Stimulated activated CD4-positive, alpha-beta T cell treated with anti-CD3 and anti-CD28 coated beads, Interleukin-1b, Interleukin-23, amount 100 ng/mL, for 1 hour (primary cell): ENCODE measurements at places on chromosomes 7 and 10.

DNA sequence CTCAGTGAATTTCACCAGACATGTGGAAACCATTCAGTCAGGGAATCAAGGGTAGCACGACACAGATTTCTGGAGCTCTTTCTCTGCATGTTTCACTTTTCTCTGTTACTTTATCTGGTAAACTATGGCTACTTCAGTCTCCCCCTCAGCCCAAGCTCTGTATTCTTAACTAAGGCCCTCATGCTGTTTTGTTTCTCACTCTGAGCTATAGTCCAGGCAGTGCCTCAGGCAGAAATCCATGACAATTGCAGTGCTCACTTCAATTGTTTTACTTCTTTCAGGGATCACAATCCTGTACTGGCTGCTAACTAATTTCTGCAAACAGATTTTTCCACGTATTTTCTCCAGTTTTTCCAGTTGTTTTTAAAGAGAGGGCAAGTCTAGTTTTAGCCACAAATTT is 1599.9 kb upstream of the LRRTM3 start:
- no peak for DNase-seq

- DNase-seq = no peak
Observed at GRCh38 chr10:29649561-29650551, 15.1 kb upstream of the SVIL start.

DNA sequence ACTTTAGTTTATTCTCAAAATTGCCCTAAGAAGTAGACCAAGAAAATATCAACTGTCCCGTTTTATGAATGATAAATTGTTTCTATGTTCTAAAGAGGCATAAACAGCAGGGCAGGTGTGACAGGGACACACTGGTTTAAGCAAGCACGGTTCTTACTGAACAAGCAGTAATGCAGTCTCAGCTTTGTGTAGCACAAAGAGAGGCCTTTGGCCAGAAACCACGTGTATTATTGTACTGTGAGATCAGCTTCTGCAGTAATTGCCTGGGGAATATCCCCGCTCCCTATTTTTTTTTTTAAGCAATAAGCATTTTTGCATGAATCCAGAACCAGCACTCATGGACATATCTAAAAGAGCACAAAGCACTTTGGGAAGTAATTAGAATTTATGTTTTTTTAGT is 255.4 kb downstream of the WDR11 start:
- DNase-seq = no peak

- no peak for DNase-seq
Observed at GRCh38 chr7:117412946-117413559, 14.2 kb downstream of the ASZ1 start.

- DNase-seq = no peak
Observed at GRCh38 chr10:100020142-100020885, 10.6 kb upstream of the DNMBP start.

DNA sequence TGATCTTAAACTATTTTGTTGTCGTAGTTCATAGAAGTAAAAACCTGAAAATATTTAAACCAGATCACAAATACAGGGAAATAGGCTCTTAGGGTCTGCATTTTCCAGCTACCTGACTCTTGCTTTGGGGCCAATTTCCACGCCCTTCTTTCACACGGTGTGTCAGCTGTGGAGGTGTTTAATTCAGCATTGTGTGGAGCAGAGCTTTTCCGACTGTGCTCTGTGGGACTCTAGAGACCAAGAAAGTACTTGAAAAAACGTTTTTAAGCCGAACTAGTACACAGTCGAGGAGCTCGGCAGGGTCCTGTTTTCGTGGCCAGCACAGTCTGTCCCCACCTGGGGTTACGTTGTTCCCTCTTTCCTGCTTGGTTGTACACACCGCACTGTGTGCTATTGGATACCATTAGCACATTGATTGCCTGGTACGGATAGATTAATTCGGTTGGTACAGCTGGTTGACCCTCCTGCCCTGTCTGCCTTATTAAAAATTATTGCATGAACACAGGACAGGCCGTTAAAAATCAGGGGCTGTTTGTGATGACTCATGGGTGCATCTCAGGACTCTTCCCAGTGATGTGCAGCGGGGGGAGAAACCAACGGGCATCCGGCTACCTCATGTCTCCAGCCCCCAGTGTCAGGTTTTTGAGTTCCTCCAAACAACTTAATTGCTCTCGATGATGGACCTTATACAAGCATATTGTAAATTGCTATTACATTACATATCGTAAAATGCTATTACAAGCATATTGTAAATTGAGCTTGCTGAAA is 80.7 kb upstream of the BTBD16 start:
- no peak for DNase-seq

GRCh38 chr10:117168729-117169128 is 28.6 kb upstream of the KCNK18 start:
- no peak for DNase-seq

DNA sequence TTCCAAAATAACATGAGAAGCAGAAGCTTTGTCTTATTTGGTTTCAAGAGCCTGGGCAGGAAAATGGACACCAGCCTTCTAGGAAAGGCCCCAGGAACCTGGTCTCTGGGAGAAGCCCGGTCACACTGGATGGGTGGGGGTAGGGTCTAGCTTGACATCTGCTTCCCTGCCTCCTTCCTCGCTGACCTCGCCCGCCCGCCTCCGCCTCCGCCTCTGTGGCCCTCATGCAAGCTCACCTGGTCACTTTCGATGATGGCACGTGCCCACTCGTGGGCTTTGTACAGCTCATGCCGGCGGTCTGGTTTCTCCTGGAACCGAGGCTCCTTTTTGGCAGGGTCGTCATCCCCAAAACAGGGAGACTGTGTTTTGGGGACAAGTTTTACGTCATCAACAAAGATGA is 63.4 kb downstream of the SCRN1 start:
- DNase-seq = no peak

DNA sequence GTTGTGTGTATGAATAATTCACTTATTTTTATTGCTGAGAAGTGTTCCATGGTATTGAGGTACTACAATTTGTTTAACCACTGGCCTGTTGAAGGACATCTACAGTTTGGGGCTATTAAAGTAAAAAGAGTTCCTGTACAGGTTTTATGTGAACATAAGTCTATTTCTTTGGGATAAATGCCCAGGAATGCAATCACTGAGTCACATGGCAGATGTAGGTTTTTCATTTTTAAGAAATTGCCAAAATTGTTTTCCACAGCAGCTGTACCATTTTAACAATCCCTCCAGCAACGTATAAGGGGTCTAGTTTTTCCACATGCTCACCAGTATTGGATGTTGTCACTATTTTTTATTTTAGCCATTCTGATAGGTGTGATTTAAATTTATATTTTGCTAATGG is 243.9 kb downstream of the TNS3 start:
- no peak for DNase-seq

- DNase-seq = no peak
Observed at GRCh38 chr10:97270523-97271154, 21.8 kb downstream of the ARHGAP19 start.

- DNase-seq = no peak
Observed at GRCh38 chr7:20111821-20112542, 105.2 kb downstream of the MACC1 start.

GRCh38 chr10:77673515-77674140 is 36.0 kb upstream of the KCNMA1 start:
- DNase-seq = no peak

DNA sequence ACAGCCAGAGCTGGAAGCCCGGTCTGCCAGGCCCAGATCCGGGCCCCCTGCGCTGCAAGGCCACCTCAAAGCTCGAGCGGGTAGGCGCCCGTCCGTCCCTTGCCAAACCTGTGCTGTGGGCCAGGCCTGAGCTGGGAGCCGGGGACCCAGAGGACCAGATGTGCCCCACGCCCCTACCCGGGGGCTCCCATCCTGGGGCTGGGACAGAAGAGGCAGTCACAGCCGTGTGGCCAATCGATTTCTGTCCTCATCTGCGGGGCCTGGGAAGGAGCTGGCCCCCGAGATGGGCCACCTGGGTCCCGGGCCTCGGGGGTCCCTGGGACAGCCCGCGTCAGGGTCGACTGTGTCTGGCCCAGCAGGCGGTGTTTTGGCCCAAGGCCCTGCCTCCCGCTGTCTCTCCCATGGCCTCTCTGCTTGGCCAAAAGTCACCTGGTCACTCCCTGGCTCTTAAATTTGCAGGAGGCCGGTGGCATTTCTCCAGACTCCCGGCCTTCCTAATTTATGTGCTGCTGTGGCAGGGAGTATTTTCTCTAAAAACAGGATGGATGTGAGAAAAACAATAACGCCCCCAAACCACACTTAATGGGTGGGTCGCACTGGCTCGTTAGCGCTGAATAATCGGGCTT is 63.8 kb downstream of the UNCX start:
- DNase-seq = no peak

GRCh38 chr7:55770778-55771177 is 91.8 kb downstream of the SEPTIN14 start:
- no peak for DNase-seq

DNA sequence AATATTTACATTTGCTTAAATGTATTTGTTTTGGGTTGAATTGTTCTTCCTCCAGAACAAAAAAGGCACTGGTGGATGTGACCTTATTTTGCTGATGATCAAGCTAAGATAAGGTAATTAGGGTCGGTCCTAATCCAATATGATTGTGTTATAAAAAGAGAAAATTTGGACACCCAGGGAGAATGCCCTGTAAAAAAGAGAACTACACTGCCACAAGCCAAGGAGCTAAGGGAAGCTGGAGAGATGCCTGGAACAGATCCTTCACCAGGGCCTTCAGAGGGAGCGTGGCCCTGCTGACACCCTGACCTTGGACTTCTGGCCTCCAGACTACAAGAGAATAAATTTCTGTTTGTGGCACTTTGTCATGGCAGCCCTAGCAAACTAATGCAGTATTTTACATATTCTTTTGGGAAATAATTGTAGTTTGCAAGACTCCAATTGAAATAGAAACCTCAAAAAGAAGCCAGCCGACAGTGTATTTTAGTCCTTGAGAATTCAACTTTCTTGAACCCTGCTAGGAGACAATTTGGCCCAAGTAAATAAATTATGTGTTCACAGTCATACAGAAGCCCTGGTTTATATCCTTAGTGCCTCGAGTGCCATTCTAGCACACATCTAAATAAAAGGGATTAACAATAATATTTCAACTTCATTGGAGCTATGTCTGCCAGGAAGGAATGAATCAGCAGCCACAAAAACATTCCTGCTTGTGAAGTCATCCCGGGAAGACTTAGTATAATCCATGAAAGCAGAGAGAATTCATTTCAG is 164.6 kb downstream of the PKD1L1 start:
- no peak for DNase-seq

DNA sequence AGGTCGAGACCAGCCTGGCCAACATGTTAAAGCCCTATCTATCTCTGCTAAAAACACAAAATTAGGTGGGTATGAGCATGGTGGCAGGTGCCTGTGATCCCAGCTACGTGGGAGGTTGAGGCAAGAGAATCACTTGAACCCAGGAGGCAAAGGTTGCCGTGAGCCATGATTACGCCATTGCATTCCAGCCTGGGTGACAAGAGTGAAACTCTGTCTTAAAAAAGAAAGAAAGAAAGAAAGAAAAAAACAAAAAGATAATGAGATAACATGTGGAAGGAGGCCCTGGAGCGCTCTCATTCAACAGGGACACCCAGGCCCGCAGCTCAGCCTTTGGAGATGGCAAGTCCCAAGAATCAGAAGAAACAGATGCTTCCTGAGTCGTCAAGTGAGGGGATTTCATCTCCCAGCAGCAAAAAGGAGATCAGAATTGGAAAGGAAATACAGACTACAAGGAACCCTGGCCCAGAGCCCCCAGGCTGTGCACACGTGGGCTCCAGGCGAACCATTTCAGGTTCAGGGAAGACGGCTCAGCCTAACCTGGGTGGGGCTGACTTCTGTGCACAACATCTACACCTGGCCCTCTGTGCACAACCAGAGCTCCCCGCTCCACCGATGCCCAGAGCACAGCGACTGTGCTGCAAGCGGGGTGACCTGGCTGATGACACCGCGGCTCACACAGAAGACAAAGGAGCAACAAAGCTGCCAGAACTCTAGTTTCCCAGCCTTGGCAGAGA is 33.3 kb downstream of the GNA12 start:
- DNase-seq = no peak

DNA sequence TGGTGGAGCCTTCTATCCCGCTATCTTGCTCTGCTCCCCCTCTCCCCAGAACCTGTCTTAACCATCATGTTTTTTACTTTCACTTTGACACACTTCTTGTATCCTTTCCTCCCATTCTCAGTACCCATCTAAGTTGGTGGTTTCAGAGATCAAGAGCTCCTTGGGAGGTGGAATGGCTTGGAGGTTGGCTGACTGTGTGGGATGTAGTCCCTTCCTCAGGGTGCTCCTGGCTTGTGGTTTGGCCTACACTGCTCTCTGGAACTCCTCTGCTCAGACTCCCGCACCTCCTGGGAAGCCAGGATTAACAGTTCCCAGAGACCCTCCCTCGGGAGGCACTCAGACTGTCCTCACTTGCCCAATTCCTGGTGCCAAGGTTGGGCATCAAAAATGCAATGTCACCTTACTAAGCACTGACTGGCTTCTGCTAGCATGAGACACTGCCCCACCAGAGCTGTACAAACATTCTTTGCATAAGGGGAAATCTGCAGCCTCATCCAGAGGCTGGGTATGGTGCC is 93.1 kb upstream of the NAMPT start:
- DNase-seq = no peak

DNA sequence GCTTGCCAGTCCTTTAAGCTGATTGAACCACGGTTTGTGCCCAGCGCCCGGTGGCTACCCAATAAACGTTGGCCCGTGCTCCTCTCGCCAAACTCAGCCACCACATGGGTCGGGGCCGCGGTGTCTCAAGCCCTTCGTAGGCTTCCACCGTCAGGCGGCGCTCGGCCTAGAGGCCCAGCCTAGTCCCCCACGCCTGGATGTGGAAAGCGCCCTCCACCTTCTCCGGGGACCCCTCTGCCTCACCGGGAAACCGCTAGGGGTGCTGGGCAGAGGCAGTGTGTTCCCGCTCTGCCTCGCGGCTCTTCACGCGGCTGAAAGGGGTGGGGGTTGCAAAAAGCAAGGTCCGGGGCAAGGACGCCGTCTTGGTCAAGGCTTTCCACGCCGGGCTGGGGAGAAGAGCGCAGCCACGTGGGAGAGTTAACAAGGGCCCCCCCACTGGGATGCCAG is 29.8 kb downstream of the LEP start:
- DNase-seq = no peak

DNA sequence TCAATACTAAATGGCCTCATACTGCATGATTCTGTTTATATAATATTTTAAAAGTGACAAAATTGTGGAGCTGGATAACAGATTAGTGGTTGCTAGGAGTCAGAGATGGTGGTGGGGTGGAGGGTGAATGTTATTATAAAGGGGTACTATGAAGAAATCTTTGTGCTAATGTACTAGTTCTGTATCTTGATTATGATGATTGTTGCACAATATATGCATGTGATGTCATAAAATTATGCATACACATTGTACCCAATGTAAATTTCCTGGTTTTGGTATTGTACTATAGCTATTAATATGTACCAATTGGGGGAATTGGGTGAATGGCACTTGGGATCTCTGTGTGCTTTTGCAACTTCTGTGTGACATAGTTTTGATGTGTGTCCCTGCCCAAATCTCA is 112.2 kb downstream of the TMEM26 start:
- DNase-seq = no peak

GRCh38 chr7:94368371-94368791 is 26.3 kb upstream of the COL1A2 start:
- no peak for DNase-seq
